ENCODE measurements at places on chromosomes 5 and 9.

DNA sequence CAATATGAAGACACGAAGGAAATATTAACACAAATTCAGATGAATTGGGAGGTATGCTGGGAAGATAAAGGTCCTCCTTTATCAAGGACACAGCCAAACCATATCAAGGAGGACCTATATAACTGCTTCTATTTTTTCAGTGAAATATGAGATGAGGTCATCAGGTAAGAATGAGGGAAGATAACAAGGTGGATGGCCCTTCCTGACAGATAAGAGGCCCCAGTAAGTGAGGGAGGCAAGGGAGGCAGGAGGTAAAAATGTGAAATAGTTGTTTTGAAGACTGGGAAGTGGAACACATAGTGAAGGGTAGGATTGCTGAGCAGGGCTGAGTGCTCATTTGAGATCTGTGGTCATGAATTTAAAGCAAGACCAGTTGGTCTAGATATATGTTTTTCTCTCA lies 60.0 kb upstream of the FOXE1 start:
- DNase-seq: no peak

- peak; percentile 97 for DNase-seq
Measured at GRCh38 chr9:134434894-134435506, 108.7 kb downstream of the RXRA start.

GRCh38 chr9:123102375-123103113 lies 69.1 kb downstream of the GPR21 start:
- DNase-seq: peak; percentile 25

GRCh38 chr5:3027185-3027865 lies 275.8 kb upstream of the IRX2 start:
- no peak for DNase-seq

DNA sequence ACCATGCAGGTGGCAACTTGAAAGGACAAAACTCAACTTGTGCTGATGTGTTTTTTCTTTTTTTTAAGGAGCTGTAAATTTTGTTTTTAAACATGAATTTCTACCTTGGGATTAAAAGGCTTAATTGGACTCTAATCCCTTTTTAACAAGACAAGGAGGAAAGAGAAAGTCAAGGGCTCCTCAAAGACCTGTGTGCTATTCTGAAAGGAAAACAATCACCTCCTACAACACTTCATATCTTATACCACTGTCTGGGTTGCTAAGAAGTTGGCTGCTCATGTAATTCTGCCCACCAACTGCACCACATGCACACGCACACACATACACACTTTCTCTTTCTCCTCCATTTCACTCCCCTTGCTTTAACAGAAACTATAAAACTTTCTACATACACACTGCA lies 78.6 kb downstream of the SH3RF2 start:
- no peak for DNase-seq

DNA sequence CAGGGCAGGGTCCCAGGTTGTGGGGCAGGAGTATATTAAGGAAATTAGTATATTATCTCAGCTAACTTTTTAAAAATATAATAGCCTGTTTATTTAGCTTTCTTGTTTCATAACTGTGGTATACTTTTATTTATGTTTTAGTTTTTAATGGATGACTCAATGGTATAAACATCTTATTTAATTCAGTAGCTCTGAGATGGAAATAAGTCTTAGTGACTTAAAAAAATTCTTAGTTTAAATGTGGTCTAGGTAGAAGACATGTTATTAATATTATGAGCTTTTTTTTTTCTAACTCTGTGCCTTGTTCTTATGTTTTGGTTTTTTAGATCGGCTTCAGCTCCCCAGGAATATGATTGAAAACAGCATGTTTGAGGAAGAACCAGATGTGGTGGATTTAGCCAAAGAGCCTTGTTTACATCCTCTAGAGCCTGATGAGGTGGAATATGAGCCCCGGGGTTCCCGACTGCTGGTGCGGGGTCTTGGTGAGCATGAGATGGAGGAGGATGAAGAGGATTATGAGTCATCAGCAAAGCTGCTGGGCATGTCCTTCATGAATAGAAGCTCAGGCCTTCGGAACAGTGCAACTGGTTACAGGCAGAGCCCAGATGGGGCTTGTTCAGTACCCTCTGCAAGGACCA lies 43.1 kb downstream of the LNPEP start:
- DNase-seq: peak; percentile 47

DNA sequence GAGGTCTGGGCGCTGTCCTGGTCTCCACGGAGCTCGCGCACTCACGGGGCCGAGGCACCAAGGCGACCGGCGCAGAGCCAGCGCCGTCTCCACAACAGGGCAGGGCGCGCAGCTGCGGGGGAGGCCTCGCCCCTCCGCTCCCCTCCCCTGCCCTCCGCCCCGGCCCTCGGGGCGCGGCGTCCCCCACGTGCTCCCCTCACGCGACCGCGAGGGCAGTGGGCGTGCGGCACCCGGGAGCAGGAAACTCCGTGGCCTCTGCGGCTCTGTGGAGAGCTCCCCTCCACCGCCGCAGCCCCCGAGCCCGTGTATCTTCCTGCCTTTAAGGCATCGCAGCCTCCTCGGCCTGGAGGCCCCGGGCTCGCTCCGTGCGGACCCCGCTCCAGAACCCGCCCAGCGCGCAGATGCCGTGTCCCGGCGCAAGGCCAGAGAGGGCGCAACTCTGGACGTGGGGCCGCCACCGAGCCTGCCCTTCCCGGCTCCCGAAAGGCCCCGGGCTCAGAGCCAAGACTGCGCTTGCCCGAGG lies 708 bp upstream of the TUBB4B start:
- peak; percentile 88 for DNase-seq

- DNase-seq: no peak
Measured at GRCh38 chr9:127078988-127079387, 43.4 kb downstream of the ANGPTL2 start.

Measured in fibroblast of gingiva (primary cell).